ENCODE measurements at places on chromosomes 5 and 9. TPM values are rescaled to one million over a fixed set of nuclear protein-coding genes. Genes with fewer than 3 reads are reported as not detected.

The ST8SIA4 gene
- total RNA-seq, result 0.30 TPM

The IFNB1 gene
- total RNA-seq, result not detected

The MARCOL gene
- total RNA-seq, result not detected

The PCDHGA5 gene
- 2.3 TPM for total RNA-seq

The GOLGA1 gene
- total RNA-seq, result 11.8 TPM

The SOHLH1 gene
- total RNA-seq, result not detected

The DMGDH gene
- total RNA-seq, result 1.9 TPM

The PSAT1 gene
- total RNA-seq, result 90.6 TPM

The SHOC1 gene
- total RNA-seq, result under 0.01 TPM

The LCN15 gene
- not detected for total RNA-seq

The ANXA2R gene
- 1.8 TPM for total RNA-seq

The OR1J2 gene
- 0.50 TPM for total RNA-seq

The MRPS27 gene
- 68.4 TPM for total RNA-seq

The LRRTM2 gene
- 0.63 TPM for total RNA-seq

The MEGF10 gene
- 3.0 TPM for total RNA-seq

The KIAA0825 gene
- total RNA-seq, result 3.8 TPM

The ZBTB6 gene
- total RNA-seq, result 15.6 TPM

The MYMK gene
- total RNA-seq, result not detected

The ADGRV1 gene
- total RNA-seq, result 0.26 TPM

The C8G gene
- 0.72 TPM for total RNA-seq

The FGF1 gene
- total RNA-seq, result 10.4 TPM

The PRELID2 gene
- 38.3 TPM for total RNA-seq

The OMD gene
- 1.2 TPM for total RNA-seq

The SLC6A7 gene
- total RNA-seq, result not detected

The NEUROG1 gene
- not detected for total RNA-seq

The DOCK8 gene
- total RNA-seq, result 0.26 TPM

The TXNDC8 gene
- not detected for total RNA-seq

The FAM78A gene
- total RNA-seq, result 0.69 TPM

The SLC4A9 gene
- total RNA-seq, result 0.07 TPM

The PCDHGA10 gene
- 8.3 TPM for total RNA-seq

The GABRA6 gene
- total RNA-seq, result not detected

The NRG2 gene
- 0.98 TPM for total RNA-seq

The DMRT3 gene
- not detected for total RNA-seq

The SHISAL2B gene
- not detected for total RNA-seq

The CCDC187 gene
- under 0.01 TPM for total RNA-seq

The PDE8B gene
- total RNA-seq, result 0.46 TPM

The CDKN2A gene
- 6.6 TPM for total RNA-seq

The OR13D1 gene
- not detected for total RNA-seq

The CMYA5 gene
- total RNA-seq, result 0.52 TPM

The CYLC2 gene
- not detected for total RNA-seq

The TMEM171 gene
- total RNA-seq, result 1.3 TPM

The IFNA21 gene
- total RNA-seq, result not detected

The PDCD1LG2 gene
- total RNA-seq, result 22.8 TPM

The FSTL4 gene
- total RNA-seq, result 0.07 TPM

The NACC2 gene
- 38.3 TPM for total RNA-seq
